ENCODE measurements at places on chromosomes 6 and 20. TPM values are rescaled to one million over a fixed set of nuclear protein-coding genes. Genes with fewer than 3 reads are reported as not detected.

ADGB gene
- not detected for polyA plus RNA-seq

SLC22A2 gene
- polyA plus RNA-seq, result 0.28 TPM

RCAN2 gene
- polyA plus RNA-seq, result 6.6 TPM

NMBR gene
- 0.20 TPM for polyA plus RNA-seq

SMLR1 gene
- polyA plus RNA-seq, result not detected

RAB5IF gene
- 45.8 TPM for polyA plus RNA-seq

B3GAT2 gene
- polyA plus RNA-seq, result 2.9 TPM
